Fibroblast of the aortic adventitia (primary cell): ENCODE measurements at places on chromosomes 2 and 18. TPM values are rescaled to one million over a fixed set of nuclear protein-coding genes. Genes with fewer than 3 reads are reported as not detected.

TANC1 gene
- total RNA-seq: 11.9 and 22.7 TPM in 2 replicates

PRKAG3 gene
- 0.18 and 0.41 TPM in 2 replicates for total RNA-seq

CFC1 gene
- total RNA-seq: not detected in 2 replicates

POMC gene
- total RNA-seq: 0.63 and 7.5 TPM in 2 replicates

SERPINB5 gene
- not detected in 2 replicates for total RNA-seq

- DNase-seq: no peak
These were observed 64.4 kb downstream of the TRABD2A start for GRCh38 chr2:84816426-84817026.

GRCh38 chr18:35005963-35006577 lies 35.1 kb upstream of the MAPRE2 start:
- peak; percentile 86 for DNase-seq

GRCh38 chr2:207474863-207475485 lies 54.8 kb upstream of the CREB1 start:
- peak; percentile 84 for DNase-seq

GRCh38 chr2:237178396-237178795 lies 92.7 kb downstream of the COPS8 start:
- peak; percentile 85 for DNase-seq

GRCh38 chr18:12460874-12461273 lies 53.1 kb downstream of the PRELID3A start:
- DNase-seq: peak; percentile 12
